ENCODE measurements at places on chromosomes 1 and 21.

DNA sequence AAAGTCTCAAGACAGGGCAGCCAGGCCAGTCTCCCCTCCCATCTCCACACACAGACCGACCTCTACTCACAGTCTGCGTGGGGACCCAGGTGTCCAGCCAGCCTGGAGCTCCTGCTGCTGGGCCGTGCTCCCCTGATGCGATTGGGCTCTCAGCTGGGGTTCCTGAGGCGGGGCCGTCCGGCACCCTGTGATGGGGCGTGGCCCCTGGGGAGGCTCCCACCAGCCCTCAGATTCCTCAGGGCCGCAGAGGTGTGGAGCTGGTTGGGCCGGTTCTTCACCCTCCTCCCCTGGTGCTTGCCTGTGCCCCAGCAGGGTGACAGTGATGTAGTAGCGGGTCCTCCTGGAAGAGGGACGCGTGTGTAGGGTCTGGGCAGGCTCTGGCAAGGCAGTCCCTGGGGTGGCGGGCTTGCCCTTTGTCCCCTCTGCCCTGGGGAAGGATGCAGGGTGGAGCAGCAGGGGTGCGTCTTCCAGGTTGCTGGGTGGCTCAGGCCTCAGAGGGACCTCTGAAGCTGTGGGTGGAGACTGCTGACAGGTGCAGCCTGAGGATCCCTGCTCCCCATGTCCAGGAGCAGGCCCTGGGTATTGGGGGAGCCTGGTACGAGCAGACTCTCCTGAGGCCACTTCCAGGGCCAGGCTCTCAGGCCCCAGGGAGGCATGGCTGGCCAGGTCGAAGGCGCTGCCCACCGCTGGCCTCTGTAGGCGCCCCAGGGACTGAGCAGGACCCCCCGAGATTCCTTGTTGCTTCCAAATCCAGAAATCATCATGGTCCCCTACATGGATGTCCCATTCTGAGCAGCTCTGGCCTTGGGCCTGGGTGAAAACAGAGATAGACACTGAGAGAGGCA is at the start of gene CRYBG2:
Gene CRYBG2, minus strand, starts transcription at position 155 of the 845 bp plus-strand sequence. CDS start 7,473 bp downstream, outside the sequence.
- DNase-seq, result no peak

- no peak for DNase-seq
These were observed 252.5 kb upstream of the IRF2BP2 start for GRCh38 chr1:234862360-234862943.

GRCh38 chr21:39347537-39347936 is 1.4 kb downstream of the HMGN1 start:
- DNase-seq, result no peak

DNA sequence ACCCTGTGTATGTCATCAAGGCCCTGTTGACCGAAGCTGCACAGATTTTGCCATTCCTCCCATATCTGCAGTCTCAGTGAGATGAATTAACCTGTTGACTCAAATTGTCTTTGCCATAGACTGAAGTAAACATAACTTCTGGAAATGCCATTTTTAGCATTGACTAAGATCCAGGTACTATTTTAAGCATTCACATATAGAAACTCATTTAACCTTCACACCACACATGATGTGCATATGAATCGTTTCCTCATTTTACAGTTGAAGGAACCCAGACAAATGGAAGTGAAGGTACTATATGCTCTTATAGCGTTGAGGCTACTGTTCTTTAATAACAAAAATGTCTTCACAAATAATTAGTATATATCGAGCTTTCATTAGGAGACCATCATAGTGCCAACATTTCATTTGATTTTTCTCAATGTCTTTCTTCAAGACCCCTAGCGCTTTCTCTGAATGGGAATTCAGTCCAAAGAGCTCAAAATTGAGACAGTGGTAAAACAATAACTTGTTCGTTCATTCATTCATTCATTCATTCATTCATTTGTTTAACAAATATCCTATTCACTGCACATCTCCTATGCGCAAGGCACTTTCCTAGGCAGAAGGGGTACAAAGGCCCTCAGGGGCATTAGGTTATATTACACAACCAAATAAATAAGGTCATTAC is 444.7 kb downstream of the ADGRL2 start:
- no peak for DNase-seq

- no peak for DNase-seq
These were observed 125.4 kb upstream of the USP25 start for GRCh38 chr21:15604413-15604812.

GRCh38 chr1:71785450-71785849 is 496.9 kb downstream of the NEGR1 start:
- DNase-seq, result no peak

- peak; percentile 82 for DNase-seq
These were observed 1.1 kb downstream of the NMNAT2 start for GRCh38 chr1:183416850-183417771.

- peak; percentile 63 for DNase-seq
These were observed 239.9 kb upstream of the IRF2BP2 start for GRCh38 chr1:234849832-234850231.

DNA sequence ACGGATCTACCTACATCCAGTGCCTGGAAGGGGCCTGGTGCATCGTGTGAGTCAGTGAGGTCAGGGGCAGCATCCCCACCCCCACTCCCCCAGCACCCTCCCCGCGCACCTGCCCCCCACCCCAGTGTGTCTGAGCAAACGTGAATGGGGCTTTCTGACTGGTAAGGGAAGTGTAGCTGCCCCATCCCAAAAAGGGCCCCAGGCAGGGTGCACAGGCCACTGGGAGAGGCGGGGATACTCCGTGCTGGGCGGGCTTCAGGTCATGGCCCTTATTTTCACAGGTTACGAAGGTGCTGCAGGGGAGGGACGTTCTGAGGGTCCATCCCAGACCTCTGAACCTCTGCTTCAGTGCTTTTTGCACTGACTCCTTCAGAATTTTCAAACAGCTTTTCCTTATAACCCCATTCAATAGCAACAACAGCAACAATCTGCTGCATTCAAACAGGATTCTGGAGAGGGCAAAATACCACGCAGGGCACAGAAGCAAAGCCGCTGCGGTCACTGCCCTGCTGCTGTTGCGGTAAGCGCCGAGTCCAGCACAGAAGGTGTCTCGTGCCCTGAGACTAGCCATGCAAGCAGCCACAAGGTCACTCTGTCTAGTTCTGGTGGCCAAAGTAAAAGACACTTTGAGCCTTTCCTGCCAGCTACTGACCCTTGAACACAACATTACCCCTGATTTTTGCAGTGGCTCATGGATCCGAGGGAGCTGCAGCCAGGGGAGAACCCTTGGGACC is 10.3 kb downstream of the TTC34 start:
- DNase-seq, result no peak

GRCh38 chr1:31102501-31102950 is 37.0 kb upstream of the PUM1 start:
- DNase-seq, result no peak

DNA sequence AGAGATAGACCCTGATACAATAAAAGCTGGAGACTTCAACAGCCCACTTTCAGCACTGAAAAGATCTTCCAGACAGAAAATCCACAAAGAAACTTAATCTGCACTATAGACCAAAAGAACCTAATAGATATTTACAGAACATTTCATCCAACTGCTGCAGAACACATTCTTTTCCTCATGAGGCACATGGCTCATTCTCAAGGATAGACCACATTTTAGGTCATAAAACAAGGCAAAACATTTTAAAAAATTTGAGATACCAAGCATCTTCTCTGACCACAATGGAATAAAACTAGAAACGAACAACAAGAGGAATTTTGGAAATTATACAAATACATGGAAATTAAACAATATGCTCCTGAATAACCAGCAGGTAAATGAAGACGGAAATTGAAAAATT is 15.0 kb upstream of the IL20 start:
- DNase-seq, result no peak

GRCh38 chr1:201778279-201779065 is 50.5 kb upstream of the IPO9 start:
- DNase-seq, result no peak

- DNase-seq, result no peak
These were observed 31.6 kb downstream of the NID1 start for GRCh38 chr1:236033336-236033735.

DNA sequence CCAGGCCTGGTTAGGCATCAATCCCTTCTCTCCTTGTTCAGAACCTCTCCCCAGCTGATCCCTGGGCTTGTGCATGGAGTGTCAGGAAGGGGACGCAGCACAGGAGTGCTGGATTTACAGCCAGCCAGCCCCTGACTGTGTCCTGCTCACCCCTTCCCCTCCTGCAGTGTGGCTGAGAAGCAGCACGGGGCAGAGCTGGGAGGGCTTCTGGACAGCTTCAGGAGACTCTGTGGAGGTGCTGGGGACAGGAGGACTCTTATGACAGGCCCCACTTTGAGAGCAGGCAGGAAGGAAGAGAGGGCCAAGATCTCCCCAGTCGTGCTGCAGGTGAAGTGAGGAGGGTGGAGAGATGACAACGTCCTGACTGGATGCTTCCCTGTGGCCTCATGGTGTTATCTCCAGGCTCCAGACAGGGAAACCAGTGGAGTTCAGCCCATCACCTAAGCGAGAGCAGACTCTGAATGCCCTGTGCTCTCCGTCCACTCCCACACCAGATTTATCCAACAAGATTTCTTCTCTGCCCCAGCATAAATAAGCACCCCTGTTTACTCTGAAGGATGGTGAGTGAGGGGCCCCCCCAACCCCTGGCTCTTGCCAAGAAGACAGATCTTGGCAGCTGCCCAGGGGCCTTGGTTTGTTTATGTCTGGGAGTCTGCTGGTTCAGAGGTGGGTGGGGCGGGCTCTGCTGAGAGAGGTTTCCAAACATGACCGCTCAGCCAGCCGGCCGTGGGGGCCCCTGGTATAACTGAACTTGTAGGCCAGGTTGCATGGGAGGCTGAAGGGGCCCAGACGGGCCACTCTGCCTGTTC is 21.3 kb downstream of the TMCC2 start:
- DNase-seq, result no peak

- DNase-seq, result no peak
These were observed 675.1 kb upstream of the BRINP3 start for GRCh38 chr1:191152776-191153175.

DNA sequence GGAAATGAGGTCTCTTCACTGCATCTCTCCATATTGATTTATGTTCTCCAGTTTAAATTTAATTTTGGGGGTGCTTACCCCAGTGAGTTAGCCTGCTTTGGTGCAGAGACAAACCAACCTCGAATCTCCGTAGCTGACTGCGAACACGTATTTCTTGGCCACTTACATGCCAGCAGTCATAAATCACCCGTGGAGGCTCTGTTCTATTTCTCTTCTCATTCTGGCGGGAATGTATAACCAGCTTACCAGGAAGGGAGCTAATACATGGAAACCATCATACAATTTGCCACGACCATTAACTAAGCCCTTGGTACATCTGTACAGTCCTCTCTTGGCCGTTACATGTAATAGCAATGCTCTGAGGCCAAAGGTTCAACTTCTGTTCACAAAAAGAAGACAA is 148.0 kb downstream of the PLA2G4A start:
- no peak for DNase-seq

DNA sequence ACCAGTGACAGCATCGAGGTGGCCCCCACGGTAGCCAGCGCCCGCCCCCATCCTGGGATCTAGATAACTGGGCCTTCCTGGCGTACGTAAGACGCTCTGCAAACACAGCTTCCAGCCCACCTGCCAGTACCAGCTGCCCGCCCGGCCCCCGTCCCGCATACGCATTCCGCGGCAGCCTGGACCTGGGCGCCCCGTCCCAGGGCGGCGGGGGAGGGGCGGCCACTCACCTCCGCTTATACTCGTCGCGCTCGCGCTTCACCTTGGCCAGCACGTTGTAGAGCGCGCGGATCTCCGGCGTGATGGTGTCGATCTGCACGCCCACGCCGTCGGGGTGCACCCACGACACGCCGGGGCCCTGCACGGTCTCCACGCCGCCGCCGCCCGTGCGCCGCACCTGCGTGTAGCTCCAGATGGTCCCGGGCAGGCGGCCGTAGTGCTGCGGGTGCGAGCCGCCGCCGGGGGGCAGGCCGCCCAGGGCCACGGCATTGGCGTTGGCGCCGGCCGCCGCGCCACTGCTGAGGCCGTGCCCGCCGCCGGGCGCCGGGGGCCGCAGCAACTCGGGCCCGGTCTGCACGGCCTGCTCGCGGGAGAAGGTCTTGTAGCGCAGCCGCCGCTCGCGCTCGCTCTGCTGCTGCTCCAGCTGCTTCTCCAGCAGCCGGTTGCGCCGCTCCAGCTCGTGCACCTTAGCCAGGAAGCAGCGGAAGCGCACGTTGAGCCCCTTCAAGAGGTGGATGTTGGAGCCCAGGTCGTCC is 859 bp downstream of the IFFO2 start:
- DNase-seq, result peak; percentile 85

GRCh38 chr1:51316113-51316845 is 14.1 kb downstream of the TTC39A start:
- DNase-seq, result no peak

- DNase-seq, result no peak
These were observed 6.5 kb downstream of the RUNX3 start for GRCh38 chr1:24923485-24924113.

DNA sequence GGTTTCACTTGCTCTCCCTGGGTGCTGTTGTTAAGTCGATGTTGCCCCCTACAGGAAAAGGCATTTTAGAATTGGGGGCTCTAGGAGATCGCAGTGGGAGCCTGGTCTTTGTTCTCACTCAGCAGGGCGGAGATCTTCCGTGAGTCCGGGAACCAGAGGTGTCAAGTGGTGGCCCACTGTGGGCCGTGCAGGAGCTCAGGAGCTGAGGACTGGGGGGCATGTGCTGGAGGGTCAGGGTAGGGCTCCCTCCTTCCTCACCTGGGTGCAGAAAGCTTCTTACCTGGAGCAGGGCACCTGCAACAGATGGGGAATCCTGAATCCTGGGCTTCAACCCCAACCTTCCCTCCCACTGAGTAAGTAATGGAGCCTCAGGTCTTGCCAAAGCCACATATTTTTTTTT is 392.7 kb downstream of the NPHP4 start:
- no peak for DNase-seq

- DNase-seq, result no peak
These were observed 23.2 kb upstream of the CHIT1 start for GRCh38 chr1:203252678-203253077.

DNA sequence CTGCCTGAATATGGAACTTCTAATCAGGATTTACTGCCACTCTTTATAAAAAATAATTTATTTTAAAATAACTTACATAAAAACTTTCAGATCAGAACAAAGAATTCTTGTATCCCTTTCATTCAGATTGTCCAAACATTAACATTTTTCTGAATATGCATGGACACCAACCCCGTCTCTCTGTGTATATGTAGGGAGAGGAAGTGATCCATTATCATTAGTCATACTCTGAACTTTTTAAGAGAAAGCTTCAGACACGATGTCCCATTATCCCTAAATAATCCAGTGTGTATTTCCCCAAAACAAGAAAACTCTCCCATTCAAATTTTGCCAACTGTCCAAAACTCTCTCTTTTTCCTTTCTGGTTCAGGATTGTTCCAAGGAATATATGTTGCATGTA is 122.3 kb upstream of the CXADR start:
- peak; percentile 1 for DNase-seq

- no peak for DNase-seq
These were observed 1.7 kb downstream of the GNB1 start for GRCh38 chr1:1889090-1889750.

- DNase-seq, result no peak
These were observed 13.1 kb downstream of the FAM78B start for GRCh38 chr1:166153525-166154314.

DNA sequence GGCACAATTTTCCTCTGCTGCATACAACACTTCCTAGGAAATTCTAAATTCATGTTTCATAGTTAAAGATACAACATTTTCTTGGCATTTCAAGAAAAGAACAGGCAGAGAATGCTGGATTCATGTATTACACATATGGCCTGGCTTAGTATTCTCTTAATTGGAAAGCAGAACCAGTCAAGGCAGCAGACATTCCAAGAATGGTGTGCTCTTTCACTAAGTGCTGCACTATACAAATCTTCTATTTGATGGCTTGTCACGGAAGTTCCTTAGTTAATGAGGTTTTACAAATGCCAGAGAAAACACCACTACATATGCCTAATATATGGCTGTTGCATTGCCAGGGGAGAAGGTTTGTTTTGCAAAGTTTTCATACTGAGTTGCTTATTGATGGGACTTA is 80.8 kb upstream of the DYNLT5 start:
- no peak for DNase-seq

All from activated CD4-positive, alpha-beta T cell treated with anti-CD3 and anti-CD28 coated beads, Interleukin-2, amount 10 ng/mL, durations not matched to agents 24 days and 14 days (primary cell).